ENCODE measurements at places on chromosomes 3 and 15.

- no peak for DNase-seq
These were observed 1239.2 kb downstream of the NSUN3 start for GRCh38 chr3:95302044-95302443.

- no peak for DNase-seq
These were observed 37.5 kb downstream of the TPM1 start for GRCh38 chr15:63079947-63080626.

DNA sequence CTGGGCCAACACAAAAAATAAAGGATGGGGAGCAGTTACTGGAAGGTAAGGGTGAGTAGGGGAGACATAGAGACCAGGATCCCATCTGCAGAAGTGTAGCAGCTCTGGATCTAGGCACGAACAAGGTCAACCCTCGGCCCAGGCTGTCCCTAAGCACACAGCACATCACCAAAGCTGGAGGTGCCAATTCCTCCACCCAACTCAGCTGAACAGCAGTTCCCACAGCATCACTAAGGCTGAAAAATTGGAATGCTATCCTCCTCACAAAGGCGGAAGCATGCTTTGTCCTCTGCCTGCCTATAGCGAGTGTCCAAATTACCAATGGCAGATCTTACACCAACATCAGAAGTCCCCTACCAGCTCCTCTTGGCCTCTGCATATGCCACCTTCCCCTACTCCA, 33.9 kb downstream of the OSBPL10 start:
- DNase-seq: no peak

DNA sequence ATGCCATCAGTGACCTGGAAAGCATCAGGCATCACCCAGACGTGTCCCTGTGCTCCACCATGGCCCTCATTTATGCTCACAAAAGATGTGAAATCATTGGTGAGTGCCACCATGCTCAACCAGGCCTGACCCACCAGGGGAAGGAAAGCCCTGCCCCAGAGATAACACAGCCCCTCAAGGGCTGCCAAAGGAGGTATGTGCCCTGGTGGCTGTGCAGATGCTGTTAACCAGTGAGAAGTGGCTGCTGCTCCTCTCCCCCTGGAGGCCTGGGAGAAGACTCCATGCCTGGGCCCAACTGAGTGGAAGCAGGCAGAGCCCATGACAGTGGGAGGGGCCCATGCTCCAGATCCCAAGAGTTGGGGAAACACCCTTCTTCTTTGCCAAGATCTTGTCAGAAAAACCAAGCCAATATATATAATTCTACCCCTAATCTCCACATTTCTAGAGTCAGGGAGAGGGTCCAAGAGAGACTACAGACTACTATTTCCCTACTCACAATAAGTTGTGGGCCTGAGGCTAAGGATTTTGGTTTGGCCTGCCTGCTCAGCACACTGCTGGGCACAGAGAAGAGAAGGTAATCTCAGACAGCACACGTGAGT, 2.7 kb downstream of the TTC21A start:
- DNase-seq: no peak

DNA sequence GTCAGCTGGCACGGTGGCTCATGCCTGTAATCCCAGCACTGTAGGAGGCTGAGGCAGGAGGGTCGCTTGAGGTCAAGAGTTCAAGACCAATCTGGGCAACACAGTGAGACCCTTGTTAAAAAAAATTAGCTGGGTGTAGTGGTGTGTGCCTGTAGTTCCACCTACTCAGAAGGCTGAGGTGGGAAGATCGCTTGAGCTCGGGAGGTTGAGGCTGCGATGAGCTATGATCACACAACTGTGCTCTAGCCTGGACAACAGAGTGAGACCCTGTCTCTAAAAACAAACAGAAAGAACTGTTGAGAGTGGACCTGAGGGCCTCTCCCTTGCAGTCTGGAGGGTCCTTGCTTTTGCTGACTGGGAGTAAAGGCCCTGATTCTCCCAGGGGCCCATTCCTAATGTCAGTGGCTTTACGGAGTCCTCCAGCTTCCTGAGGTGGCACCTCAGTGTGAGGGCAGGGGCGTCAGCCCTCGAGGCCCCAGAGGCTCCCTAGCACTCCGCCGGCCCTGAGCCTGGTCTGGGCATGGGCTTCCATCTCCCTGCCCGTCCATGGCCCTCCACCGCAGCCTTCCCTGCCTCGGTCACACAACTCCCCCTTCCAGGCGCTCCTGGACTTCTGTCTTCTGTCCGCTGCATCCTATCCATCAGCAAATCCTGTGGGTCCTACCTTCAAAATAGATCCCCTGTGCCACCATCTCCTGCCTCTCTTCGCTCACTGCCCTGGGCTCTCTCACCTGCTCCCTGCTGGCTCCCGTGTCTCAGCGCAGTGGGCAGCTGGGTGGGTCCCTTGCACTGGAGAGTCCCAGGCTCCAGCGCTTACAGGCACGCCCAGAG, 19.0 kb downstream of the FBLN2 start:
- no peak for DNase-seq

- DNase-seq: no peak
These were observed 219.0 kb downstream of the LSAMP start for GRCh38 chr3:116226266-116226665.

Data from activated CD4-positive, CD25-positive, alpha-beta regulatory T cell (primary cell).